ENCODE measurements at places on chromosomes 13 and 19. TPM values are rescaled to one million over a fixed set of nuclear protein-coding genes. Genes with fewer than 3 reads are reported as not detected.

The GAS6 gene
- 215 TPM for total RNA-seq

GRCh38 chr19:10602330-10603083, 15.4 kb upstream of the AP1M2 start:
- H3K36me3 ChIP-seq = no peaks in the 10 kb centered on the region
- H3K27me3 ChIP-seq = no peaks in the 10 kb centered on the region
- H3K4me3 ChIP-seq = peak overlapping the region; percentile 84
- H3K27ac ChIP-seq = peak overlapping the region; percentile 91

DNA sequence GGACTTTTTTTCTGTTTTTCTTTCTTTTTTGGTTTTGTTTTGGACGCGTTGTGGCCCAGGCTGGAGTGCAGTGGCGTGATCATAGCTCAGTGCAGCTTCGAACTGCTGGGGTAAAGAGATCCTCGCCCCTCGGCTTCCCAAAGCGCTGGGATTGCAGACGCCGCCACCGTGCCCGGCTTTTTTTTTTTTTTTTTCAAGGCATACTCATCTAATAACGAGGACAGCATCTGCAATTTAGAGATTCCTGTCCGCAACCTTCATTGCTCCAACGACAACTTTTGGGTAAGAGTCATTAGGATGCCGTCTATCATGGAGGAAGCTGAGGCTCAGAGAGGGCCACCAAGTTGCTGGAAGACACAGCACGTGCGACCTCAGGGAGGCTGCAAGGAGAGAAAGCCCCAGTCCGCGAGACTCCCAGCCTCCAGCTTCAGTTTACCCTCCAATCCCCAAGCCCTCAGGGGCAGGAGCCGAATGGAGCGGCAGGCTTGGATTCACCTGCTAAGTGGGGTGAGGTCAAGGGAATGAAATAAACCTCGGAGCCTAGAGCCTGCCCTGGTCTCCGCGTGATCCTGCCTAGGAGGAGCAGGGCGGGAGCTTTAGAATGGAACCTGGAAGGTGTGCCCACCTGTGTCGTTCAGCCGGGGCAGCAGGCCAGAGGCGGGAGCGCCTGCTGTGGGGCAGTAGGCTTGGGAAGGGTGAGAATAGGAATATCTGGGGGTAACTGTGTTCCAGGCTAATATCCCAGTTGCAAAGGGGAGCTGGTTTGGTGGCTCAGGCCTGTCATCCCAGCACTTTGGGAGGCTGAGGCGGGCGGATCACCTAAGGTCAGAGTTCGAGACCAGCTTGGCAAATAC, 676 bp upstream of the POLRMT start:
- H3K27ac ChIP-seq = peak overlapping the region; percentile 25
- no peaks in the 10 kb centered on the region for H3K36me3 ChIP-seq
- H3K27me3 ChIP-seq = no peaks in the 10 kb centered on the region
- no peak for DNase-seq

DNA sequence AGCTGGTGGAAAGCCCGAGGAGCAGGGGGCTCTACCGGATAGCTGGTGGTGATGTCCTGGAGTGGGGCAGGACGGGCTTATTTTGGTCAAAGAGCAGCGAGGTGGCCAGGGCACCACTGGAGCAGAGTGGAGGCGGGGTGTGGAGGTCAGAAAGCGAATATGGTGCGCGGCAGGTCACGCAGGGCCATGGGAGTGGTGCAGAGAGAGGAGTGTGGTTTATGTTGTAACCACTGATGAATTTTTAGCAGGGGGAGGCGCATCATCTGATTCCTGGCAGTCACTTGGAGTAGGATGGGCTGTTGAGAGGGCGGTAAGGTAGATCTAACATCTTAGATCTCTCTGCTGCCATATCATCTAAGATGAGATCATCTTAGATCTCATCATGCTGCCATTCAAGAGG, 1.4 kb upstream of the ZNF414 start:
- peaks cover 39% of the 10 kb centered on the region for H3K4me1 ChIP-seq
- no peak overlapping the region for H3K27ac ChIP-seq
- no peak overlapping the region for H3K4me3 ChIP-seq
- no peaks in the 10 kb centered on the region for H3K36me3 ChIP-seq
- H3K27me3 ChIP-seq = no peaks in the 10 kb centered on the region

- DNase-seq = no peak
- H3K4me3 ChIP-seq = no peak overlapping the region
- no peaks in the 10 kb centered on the region for H3K27me3 ChIP-seq
- H3K4me1 ChIP-seq = no peaks in the 10 kb centered on the region
Measured at GRCh38 chr13:28805193-28805819, 14.8 kb upstream of the MTUS2 start.

DNA sequence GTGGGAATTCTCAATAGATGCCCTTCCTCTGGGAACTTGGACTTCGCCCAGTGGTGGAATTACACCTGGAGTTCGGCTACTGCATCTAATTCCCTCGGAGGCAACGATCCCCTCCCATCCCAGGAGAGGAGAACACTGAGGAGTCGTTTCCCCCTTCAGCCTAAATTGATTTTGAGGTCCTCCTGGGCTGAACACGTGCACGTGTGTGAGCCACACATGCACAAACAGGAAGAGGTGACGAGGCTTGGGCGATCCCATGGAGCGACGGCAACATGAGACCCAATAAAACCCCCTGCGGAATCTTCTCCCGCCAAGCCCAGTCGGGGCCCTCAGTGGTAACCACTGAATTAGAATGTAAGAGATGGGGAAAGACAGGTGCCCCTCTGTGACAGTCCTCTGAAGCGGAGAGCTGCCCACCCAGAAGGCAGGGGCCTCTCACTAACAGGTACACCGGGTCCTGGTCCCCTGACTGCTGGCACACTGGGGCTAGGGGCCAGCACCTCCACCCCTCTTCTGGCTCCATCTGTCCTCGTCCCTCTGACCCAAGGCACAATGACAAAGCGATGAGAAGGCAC, 4.5 kb downstream of the MLLT1 start:
- peaks cover 90% of the 10 kb centered on the region for H3K4me1 ChIP-seq
- H3K4me3 ChIP-seq = no peak overlapping the region
- H3K27ac ChIP-seq = peak overlapping the region; percentile 82
- DNase-seq = no peak

GRCh38 chr13:100721885-100722512, 47.4 kb upstream of the TMTC4 start:
- no peak overlapping the region for H3K4me3 ChIP-seq
- no peak overlapping the region for H3K27ac ChIP-seq
- no peak for DNase-seq
- H3K4me1 ChIP-seq = no peaks in the 10 kb centered on the region
- H3K27me3 ChIP-seq = no peaks in the 10 kb centered on the region

DNA sequence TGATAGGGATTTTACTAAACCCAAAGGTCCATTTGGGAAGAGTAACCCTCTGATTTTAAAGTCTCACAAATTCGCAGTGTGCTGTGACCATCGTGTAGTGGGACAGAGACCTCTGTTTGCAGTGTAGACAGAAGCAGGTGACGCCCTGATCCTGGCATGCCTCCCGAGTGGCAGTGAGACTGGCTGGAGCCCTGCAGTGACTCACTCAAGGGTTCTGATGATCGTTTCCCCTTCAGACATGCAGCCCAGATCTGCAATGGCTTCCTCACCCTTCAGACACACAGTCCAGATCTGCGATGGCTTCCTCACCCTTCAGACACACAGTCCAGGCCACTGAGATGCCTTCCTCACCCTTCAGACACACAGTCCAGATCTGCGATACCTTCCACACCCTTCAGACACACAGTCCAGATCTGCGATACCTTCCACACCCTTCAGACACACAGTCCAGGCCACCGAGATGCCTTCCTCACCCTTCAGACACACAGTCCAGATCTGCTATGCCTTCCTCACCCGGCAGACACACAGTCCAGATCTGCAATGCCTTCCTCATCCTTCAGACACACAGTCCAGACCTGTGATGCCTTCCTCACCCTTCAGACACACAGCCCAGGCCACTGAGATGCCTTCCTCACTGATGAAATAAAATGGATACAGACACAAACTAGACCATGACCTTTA, 125.2 kb downstream of the ATP11A start:
- H3K27ac ChIP-seq = no peak overlapping the region
- DNase-seq = no peak
- H3K4me1 ChIP-seq = no peaks in the 10 kb centered on the region
- no peaks in the 10 kb centered on the region for H3K27me3 ChIP-seq
- H3K4me3 ChIP-seq = no peak overlapping the region

GRCh38 chr13:41007744-41008128, 11.4 kb downstream of the ELF1 start:
- H3K4me1 ChIP-seq = peaks cover 60% of the 10 kb centered on the region
- H3K4me3 ChIP-seq = no peak overlapping the region
- H3K36me3 ChIP-seq = no peaks in the 10 kb centered on the region
- H3K27me3 ChIP-seq = no peaks in the 10 kb centered on the region
- H3K27ac ChIP-seq = no peak overlapping the region

GRCh38 chr13:32638739-32639138, 52.5 kb downstream of the PDS5B start:
- no peaks in the 10 kb centered on the region for H3K36me3 ChIP-seq
- H3K4me3 ChIP-seq = no peak overlapping the region
- no peak overlapping the region for H3K27ac ChIP-seq

DNA sequence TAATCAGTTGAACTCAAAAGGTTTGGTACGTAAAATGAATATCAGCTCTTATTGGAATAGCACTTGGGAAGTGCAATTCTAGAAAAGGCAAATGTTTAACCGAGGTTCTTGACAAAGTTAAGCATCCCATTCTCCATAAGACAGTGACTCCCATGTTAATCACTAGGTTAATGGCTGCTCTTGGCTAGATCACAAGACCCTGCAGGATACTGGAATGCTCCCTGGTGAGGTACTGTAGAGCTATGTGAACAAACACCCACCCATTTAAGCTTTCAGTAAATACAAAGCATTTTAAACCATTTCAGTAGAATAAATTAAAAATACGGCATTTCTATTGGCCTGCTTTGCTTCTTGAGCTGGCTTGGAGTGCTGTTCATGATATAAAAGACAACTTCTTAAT, 56.5 kb downstream of the TDRD3 start:
- no peaks in the 10 kb centered on the region for H3K4me1 ChIP-seq
- H3K36me3 ChIP-seq = no peaks in the 10 kb centered on the region
- H3K27ac ChIP-seq = no peak overlapping the region
- no peak overlapping the region for H3K4me3 ChIP-seq
- H3K27me3 ChIP-seq = no peaks in the 10 kb centered on the region

The TPTE2 gene
- total RNA-seq = not detected

The PLIN5 gene
- total RNA-seq = 8.8 TPM

GRCh38 chr13:110634558-110634957, 19.2 kb downstream of the NAXD start:
- H3K36me3 ChIP-seq = no peaks in the 10 kb centered on the region
- H3K27ac ChIP-seq = no peak overlapping the region
- no peaks in the 10 kb centered on the region for H3K27me3 ChIP-seq
- no peak overlapping the region for H3K4me3 ChIP-seq

DNA sequence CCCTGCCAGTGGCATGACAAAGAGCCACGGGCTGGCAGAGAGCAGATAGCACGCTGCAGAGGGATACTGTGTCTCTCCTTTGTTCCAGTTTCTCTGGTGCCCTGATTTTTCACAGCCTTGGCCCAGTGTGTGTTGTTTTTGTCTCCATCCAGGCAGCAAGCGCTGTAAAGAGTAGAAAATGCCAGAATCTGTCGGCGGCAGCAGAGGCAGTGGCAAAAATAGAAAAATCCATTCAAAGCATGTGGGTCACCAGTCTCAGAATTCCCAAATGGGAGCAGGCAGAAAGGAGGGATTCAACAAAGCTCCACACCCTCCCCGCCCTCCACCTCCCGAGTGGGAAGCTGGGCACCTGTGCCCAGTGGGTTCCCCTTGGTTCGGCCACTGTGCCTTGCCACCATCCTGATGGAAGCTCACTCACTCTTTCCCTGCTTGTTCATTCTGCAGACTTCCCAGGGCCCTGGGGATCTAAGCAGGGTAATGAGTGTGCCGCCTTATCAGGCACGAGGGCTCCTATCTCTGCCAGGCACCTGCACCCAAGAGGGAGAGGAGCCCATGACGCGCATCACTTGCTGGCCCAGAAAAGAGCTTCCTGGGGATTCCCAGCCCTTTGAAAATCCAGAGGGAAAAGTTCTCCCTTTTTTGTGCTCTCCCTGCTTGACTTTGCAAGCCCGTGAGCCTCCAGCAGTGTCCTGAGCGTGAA, 416.9 kb downstream of the IRS2 start:
- DNase-seq = no peak
- no peak overlapping the region for H3K4me3 ChIP-seq
- H3K27me3 ChIP-seq = no peaks in the 10 kb centered on the region
- H3K4me1 ChIP-seq = no peaks in the 10 kb centered on the region
- no peak overlapping the region for H3K27ac ChIP-seq

DNA sequence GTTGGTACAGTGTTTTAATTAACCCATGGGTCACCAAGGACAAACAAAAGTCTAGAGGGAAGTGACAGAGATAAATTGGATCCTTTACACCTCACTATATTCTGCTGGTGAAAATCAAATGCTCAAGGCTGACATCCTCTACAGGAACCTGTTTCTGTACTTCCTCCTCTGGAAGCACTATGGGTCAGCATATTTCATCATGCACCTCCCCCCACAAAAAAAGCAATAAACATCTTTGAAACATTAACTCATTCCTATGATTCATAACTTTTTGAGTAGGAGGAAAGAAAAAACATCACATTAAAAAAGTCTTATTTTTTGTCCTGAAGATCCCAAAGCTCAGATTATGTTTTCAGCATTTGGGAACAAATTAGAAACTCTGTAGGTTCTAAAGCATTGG, 588.3 kb upstream of the SGCG start:
- H3K36me3 ChIP-seq = no peaks in the 10 kb centered on the region
- no peaks in the 10 kb centered on the region for H3K27me3 ChIP-seq
- no peak overlapping the region for H3K4me3 ChIP-seq
- no peak overlapping the region for H3K27ac ChIP-seq
- no peak for DNase-seq
- peaks cover 6% of the 10 kb centered on the region for H3K4me1 ChIP-seq

DNA sequence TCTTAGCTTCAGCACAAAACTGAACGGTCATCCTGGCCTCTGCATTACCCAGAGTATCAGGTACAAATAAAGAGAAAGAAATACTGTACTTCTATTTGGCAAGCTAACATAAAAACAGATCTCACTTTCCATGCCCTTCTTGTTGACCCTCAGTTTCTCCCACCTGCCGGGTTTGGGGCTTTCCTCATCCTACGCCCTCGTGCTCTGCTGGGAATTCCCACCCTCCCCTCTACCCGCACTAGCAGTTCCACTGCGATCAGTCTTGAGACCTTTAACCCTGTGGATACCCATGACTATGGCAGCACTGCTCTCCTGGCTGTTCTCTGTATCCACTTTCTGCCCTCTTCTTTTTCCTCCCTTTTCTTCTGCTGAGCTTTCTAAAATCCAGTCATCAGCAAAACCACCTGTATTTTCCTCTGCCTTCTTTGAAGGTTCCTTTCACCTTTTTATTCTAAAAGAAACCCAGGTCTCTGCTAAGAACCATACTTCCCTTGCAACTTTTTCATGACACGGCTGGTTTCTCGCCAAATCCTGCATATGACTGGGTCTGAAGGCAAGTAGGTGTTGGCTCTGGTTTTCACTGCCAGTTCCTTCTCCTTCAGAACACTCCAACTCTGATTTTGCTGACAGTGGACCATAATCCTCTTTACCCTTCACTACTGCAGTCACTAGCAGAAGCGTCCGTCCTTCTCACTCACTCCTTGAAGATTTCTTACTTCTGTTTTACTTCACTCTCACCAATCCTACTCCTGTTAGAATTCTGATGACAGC, 99.4 kb downstream of the MIPEP start:
- peaks cover 16% of the 10 kb centered on the region for H3K4me1 ChIP-seq
- H3K4me3 ChIP-seq = no peak overlapping the region
- no peaks in the 10 kb centered on the region for H3K36me3 ChIP-seq
- H3K27ac ChIP-seq = no peak overlapping the region
- no peak for DNase-seq

The MPND gene
- total RNA-seq = 10.1 TPM

GRCh38 chr13:94232161-94232950, 247.1 kb downstream of the DCT start:
- no peak overlapping the region for H3K27ac ChIP-seq
- H3K4me3 ChIP-seq = no peak overlapping the region
- H3K36me3 ChIP-seq = no peaks in the 10 kb centered on the region
- DNase-seq = no peak
- H3K4me1 ChIP-seq = peaks cover 6% of the 10 kb centered on the region
- H3K27me3 ChIP-seq = no peaks in the 10 kb centered on the region
